Esophagus squamous epithelium (tissue), 5 donors: ENCODE measurements at places on chromosomes 2 and 18. TPM values are rescaled to one million over a fixed set of nuclear protein-coding genes. Genes with fewer than 3 reads are reported as not detected.

GRCh38 chr2:120423167-120423943, 77.4 kb downstream of the INHBB start:
- no peaks in the 10 kb centered on the region for H3K27me3 ChIP-seq
- no peak overlapping the region for H3K4me3 ChIP-seq
- no peak for DNase-seq
- no peak overlapping the region for H3K27ac ChIP-seq
- no peaks in the 10 kb centered on the region for H3K4me1 ChIP-seq
- no peaks in the 10 kb centered on the region for H3K36me3 ChIP-seq

- DNase-seq: no peak
- no peaks in the 10 kb centered on the region for H3K36me3 ChIP-seq
- no peak overlapping the region for H3K4me3 ChIP-seq
- H3K27me3 ChIP-seq: no peaks in the 10 kb centered on the region
Observed at GRCh38 chr2:226730481-226730880, 69.1 kb downstream of the IRS1 start.

GRCh38 chr18:33755931-33756560, 178.0 kb downstream of the ASXL3 start:
- H3K27me3 ChIP-seq: no peaks in the 10 kb centered on the region
- H3K27ac ChIP-seq: no peak overlapping the region
- no peaks in the 10 kb centered on the region for H3K36me3 ChIP-seq
- no peak overlapping the region for H3K4me3 ChIP-seq

DNA sequence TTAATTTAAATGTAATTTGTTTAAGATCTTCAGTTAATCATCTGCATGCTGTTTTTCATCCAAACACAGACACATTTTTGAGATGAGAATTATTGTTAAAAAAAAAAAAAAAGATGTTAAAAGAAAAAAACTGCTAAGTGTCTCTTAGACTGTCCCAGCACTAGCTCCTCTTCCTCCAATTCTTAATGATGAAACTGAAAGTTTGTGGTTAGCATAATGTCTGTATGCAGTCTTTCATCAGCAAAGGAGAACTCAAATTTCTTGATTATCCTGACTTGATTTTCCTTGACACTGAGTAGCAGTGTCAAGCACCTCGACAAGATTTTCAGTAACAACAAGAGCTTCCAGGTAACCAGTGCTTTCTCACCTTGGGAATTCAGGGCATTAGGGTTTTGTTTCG, 274.4 kb downstream of the LRRTM1 start:
- H3K36me3 ChIP-seq: no peaks in the 10 kb centered on the region
- no peak for DNase-seq
- H3K27ac ChIP-seq: no peak overlapping the region
- no peaks in the 10 kb centered on the region for H3K27me3 ChIP-seq

GRCh38 chr2:217650229-217650628, 352.6 kb downstream of the TNS1 start:
- H3K4me1 ChIP-seq: peaks cover 58% of the 10 kb centered on the region
- H3K4me3 ChIP-seq: no peak overlapping the region
- peak overlapping the region; percentile 90 for H3K27ac ChIP-seq
- DNase-seq: no peak
- H3K36me3 ChIP-seq: no peaks in the 10 kb centered on the region
- H3K27me3 ChIP-seq: no peaks in the 10 kb centered on the region

DNA sequence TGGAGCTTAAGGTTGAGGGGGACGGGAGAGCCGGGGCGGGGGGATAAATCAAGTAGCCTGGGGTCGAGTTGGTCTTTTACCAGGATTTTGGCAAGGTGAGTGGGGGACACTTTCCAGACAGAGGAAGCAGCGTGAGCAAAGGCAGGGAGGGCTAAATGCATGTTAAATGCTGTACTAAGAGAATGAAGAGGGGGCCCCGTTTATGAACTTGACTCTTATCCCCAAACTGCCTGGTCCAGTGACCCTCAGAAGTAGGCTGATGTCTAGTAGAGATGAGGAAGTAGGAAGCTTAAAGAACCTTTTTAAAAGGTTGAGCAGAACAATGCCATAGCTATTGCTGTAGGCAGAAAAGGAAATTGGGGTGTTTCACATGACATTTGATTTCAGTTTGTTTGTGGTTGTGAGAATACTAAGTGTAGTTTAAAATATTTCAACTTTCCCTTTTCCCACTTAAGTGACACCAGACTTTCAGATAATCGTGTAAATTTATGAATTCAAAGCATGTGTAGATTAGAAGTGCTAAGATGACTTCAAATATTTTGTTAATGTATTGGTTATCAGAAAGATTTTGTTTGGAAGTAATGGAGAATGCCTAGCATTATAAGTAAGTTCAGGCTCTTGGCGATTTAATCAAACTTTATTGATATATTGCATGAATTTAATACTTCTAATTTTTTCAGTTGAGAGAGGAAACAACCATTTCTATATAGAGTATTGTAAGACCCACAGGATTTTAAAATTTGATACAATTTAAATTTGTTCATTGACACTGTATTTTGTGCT, 1.8 kb downstream of the REL start:
- no peaks in the 10 kb centered on the region for H3K27me3 ChIP-seq
- no peaks in the 10 kb centered on the region for H3K36me3 ChIP-seq
- H3K4me3 ChIP-seq: peak overlapping the region; percentile 86

- DNase-seq: no peak
- H3K27ac ChIP-seq: no peak overlapping the region
- no peak overlapping the region for H3K4me3 ChIP-seq
- H3K36me3 ChIP-seq: no peaks in the 10 kb centered on the region
Observed at GRCh38 chr2:75416420-75417342, 144.1 kb downstream of the EVA1A start.

DNA sequence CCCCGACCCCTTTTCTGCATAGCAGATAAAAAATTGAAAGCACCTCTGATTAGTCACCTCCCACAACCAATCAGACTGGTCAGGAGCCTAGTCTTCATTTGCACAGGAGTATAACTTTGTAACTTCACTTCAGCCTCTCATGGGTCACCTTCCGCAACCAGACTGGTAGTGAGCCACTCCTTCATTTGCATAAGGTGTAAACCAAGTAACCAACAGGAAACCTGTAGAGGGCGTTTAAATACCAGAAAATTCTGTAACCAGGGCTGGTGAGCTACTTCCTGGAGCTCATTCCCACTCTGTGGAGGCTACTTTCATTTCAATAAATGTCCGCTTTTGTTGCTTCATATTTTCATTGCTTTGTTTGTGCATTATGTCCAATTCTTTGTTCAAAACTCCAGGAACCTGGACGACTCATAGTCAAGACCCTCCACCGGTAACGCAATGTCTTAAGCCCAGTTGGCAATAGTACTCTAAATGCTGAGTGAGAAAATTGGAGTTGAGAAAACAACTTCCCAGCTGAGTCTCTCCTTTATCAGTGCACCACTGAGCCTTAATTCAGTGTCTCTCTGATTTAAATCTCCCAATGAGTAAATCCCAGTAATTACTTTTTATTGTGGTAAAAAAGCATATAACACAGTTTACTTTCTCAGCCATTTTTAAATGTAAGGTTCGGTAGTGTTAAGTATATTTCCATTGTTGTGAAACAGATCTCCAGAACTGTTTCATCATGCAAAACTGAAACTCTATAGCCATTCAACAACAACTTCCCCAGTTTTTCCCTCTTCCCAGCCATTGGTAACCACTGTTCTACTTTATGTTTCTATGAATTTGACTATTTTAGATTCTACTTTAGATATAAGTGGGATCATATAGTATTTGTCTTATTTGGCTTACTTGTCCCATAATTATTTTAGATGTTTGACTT, 392.7 kb upstream of the SLC8A1 start:
- DNase-seq: no peak
- no peaks in the 10 kb centered on the region for H3K36me3 ChIP-seq
- H3K27ac ChIP-seq: no peak overlapping the region
- H3K4me1 ChIP-seq: no peaks in the 10 kb centered on the region

DNA sequence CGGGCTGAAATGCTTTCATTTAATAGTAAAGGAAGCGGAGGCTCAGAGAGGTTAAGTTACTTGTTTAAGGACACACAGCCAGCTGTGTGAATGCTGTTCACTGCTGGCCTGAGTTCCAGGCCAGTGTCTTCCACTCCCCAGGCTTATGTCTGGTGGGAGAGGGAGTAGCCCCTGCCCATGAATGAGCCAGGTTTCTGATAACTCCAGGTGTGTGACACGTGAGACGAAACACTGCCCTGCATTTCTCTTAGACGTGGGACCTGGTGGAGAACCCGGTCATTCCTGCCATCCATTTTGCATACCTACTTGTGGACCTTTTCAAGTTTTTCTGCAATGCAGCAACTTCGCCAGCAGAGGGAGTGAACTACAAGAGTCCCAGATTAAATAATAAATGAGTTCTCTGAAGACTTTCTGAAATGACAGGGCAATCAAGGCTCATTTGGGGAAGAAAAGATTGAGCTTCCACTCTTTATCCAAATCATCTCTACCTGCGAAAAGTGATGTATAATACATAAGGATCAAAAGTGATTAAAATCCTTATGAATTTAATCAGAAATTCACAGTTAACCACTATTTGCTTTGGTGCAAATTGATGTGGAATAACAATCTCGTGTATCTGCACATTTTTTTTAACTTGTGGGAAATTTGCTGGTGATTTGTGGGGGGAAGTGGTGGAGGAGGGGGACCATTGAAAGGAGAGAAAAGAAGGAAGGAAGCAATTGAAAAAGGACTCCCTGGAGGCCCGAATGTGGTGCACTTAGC, 79.4 kb upstream of the ASB18 start:
- H3K36me3 ChIP-seq: no peaks in the 10 kb centered on the region
- no peak overlapping the region for H3K27ac ChIP-seq

GRCh38 chr2:3598197-3598910, 3.4 kb downstream of the COLEC11 start:
- H3K27ac ChIP-seq: no peak overlapping the region
- no peak for DNase-seq
- H3K36me3 ChIP-seq: no peaks in the 10 kb centered on the region
- peaks cover 9% of the 10 kb centered on the region for H3K4me1 ChIP-seq

DNA sequence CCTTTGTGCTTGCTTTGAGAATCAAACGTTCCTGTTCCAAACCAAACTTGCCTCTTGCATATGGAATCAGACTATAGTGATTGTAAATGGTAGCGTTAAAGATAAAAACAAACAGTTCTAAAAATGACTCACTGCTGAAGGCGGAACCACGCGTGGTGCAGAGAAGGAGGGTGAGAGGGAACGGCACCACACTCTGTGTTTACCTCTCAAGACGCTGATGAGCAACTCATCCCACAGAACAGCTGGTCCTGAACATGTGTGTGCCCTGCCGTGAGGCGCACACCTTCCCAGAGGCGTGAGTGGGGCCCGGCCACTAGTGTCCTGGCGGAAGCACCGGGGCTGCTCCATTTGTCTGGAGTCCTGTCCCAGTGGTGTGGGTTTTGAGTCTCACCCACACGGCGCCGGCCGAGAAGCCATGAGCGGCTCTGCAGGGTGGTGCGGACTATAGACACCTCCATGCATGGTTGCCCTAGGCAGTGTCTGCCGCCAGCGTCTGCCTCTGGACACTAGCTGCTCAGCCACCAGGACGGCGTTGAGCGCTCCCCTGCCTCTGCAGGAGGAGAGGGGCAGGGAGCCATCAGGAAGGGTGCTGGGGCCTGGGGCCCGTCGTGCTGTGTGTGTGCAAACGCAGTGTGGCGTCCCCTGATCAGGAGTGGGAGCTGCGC, 52.1 kb downstream of the NFATC1 start:
- no peak for DNase-seq
- peaks cover 6% of the 10 kb centered on the region for H3K36me3 ChIP-seq
- H3K4me1 ChIP-seq: no peaks in the 10 kb centered on the region
- no peak overlapping the region for H3K27ac ChIP-seq

DNA sequence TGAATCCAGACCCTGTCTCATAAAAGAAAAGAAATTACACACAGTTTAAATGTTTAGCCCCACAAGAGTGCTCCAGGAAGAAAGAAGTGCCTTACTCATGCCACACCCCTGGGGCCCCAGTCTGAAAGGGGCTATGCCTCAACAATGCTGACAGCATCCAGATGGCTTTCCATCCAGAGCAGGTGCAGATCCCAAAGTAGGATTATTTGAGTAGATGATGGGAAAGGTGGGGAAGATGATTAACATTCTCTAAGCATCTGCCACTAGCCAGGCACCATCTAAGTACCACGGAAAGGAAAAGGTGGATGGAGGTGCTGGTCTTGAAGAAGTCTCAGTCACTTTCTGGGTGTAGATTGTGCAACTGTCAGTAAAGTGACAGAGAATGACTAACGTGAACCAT, 16.3 kb downstream of the DPYSL5 start:
- no peak overlapping the region for H3K27ac ChIP-seq
- no peak for DNase-seq
- H3K27me3 ChIP-seq: no peaks in the 10 kb centered on the region

GRCh38 chr2:136378712-136379595, 261.0 kb upstream of the CXCR4 start:
- no peak overlapping the region for H3K27ac ChIP-seq
- peaks cover 8% of the 10 kb centered on the region for H3K4me1 ChIP-seq
- H3K4me3 ChIP-seq: no peak overlapping the region
- no peaks in the 10 kb centered on the region for H3K27me3 ChIP-seq
- H3K36me3 ChIP-seq: no peaks in the 10 kb centered on the region

GRCh38 chr18:61896118-61896517, 3.3 kb upstream of the RNF152 start:
- peak overlapping the region; percentile 70 for H3K27ac ChIP-seq
- no peak for DNase-seq
- peaks cover 13% of the 10 kb centered on the region for H3K4me1 ChIP-seq

DNA sequence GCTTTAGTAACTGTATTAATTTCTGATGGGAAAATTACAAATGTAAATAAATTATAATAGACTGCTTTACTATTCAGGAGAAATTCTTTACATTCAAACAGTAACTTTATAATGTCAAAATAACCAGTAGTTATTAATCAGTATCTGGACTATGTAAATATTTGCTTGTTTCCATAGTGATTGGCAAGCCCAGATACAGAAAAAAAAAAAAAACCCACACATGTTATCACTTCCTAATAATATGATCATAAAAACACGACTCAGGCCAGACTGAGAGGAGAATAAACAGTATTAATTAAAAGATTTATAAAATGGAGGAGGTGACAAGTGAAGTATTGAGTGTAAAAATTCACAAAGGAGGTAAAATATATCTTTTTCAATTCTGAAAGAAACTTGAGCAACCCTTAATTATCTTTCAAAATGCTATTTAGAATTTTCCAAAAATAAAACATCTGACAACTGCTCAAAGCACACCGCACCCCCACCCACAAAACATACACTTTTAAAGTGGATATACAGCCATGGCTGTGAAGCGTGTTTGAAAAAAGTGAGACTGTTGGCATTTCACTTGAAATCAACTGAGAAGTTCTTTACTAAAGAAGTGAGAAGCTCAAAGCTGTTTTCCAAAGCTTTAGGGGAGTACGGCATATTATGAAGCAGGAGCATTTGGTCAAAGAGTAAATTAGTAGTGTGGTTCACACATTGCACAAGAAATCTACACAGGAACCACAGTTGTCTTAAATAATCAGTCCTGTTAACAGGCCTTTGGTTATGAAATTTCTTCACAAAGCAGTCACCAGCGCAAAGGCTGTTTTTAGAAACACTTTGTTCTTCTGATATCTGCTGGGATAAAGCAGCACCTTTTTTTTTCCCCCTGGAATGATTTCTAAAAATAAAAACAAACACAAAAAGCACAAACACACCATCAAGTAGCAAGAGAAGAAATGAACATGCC, 475.8 kb downstream of the TXNL1 start:
- H3K4me1 ChIP-seq: peaks cover 21% of the 10 kb centered on the region
- DNase-seq: no peak
- no peaks in the 10 kb centered on the region for H3K36me3 ChIP-seq
- no peaks in the 10 kb centered on the region for H3K27me3 ChIP-seq
- no peak overlapping the region for H3K4me3 ChIP-seq

The ANKRD30B gene
- total RNA-seq: not detected

The ODC1 gene
- 14.9 TPM for total RNA-seq

The CD226 gene
- total RNA-seq: 0.79 TPM

The NEB gene
- total RNA-seq: 0.38 TPM
